Dorsolateral prefrontal cortex (tissue), 122 donors: ENCODE measurements at places on chromosomes 3 and 15. TPM values are rescaled to one million over a fixed set of nuclear protein-coding genes. Genes with fewer than 3 reads are reported as not detected.
A peak's percentile ranks its signal among the peaks of the same experiment; 100 is the strongest.

DNA sequence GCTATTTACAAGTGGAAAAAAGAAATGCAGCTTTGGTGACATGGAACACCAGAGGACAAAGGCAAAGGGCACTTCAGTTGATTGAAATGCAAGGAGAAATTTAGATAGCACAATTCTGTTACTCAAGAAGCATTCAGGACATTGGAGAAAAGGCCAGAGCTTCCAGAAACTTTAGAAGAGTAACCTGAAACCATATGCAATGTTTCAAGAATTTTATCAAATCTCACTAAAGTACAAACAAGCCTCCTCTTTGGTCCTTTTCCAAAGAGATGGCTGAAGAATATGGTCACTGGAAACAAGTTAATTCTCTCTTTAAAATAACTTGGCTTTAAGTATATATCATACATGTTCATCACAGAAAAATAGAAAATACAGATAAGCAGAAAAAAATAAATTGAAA, 14.6 kb upstream of the LMOD3 start:
- no peak for DNase-seq

The KCNMB3 gene
- total RNA-seq, result 3.2 TPM

DNA sequence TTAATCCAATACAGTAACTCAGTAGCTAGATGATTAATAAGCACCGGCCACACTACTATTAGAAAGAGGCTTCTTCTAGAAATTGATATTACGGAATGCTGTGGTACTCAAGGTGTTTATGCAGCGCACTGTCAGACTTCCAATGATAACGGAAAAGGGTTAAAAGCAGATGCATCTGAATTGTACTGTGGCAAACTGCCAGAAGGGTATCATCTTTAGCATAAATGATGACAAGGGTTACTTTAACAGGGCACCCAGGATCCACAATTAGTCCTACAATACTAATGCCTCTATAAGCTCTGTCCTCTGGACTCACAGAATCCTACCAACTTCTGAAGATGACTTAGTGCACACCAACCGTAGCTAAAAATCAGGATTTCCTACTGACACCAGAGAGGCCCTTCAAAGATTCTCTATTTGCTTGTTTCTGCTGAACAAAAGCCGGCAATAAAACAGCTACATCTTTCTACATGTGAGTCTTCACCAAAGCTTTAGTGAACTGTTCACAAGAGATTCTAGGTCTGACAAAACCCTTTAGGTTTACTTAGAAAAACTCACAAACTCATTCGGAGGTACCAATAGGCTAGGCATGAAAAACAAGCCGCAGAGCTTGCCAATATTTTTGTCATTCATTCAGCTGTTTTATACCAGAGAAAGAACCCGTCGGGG, 7.1 kb downstream of the SATB1 start:
- DNase-seq, result no peak

The XCR1 gene
- total RNA-seq, result not detected

- peak; percentile 79 for DNase-seq
Measured at GRCh38 chr15:27705056-27705455, 394.1 kb downstream of the OCA2 start.

The FOXL2NB gene
- 0.22 TPM for total RNA-seq

The PEAK1 gene
- total RNA-seq, result 109 TPM

DNA sequence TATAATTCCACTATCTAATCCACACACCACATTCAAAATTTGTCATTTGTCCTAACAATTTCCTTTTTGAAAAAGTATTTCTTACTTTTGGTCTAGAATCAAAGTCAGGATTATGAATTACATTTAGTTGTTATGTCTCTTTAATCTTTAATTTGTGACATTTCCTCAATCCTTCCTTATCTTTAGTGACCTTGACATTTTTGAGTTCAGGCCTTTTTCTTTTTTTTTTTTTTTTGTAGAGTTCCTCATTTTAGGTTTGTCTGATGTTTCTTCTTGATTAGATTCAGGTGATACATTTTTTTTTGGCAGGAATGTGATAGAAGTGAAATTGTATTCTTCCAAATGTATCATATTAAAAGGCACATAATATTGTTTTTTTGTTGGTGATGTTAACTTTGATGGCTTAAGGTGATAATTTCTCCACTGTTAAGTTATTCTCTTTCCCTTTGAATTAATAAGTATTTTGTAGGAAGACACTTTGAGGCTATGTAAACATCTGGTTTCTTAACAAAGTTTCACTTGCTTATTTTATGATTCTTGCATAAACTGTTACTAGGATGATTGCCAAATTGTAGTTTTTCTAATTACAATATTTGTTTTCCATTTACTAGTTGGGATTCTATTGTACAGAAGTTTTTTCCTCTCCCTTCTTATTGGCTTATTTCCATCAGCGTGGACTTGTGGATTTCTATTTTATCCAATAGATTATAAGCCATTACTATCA, 16.3 kb downstream of the SLC35G2 start:
- DNase-seq, result no peak

DNA sequence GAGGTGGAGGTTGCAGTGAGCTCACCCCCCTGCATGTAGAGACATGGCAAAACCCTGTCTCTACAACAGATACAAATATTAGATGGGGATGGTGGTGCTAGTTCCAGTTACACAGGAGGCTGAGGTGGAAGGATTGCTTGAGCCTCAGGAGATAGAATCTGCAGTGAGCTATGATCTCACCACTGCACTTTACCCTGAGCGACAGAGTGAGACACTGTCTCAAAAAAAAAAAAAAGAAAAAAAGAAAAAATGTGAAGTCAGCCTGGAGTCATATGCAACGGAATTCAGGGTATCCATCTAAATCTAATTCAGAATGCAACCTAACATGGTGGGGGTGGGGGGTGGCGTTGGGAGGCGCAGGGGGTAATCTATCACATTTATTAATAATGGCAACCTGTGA, 37.1 kb upstream of the NR2F2 start:
- no peak for DNase-seq

The C3orf85 gene
- not detected for total RNA-seq

GRCh38 chr15:68310178-68310803, 32.7 kb downstream of the FEM1B start:
- DNase-seq, result no peak

The COL6A5 gene
- not detected for total RNA-seq

- DNase-seq, result peak; percentile 6
Measured at GRCh38 chr15:28942046-28942445, 56.3 kb downstream of the APBA2 start.
